ENCODE measurements at places on chromosomes 1 and 21. TPM values are rescaled to one million over a fixed set of nuclear protein-coding genes. Genes with fewer than 3 reads are reported as not detected.

DNA sequence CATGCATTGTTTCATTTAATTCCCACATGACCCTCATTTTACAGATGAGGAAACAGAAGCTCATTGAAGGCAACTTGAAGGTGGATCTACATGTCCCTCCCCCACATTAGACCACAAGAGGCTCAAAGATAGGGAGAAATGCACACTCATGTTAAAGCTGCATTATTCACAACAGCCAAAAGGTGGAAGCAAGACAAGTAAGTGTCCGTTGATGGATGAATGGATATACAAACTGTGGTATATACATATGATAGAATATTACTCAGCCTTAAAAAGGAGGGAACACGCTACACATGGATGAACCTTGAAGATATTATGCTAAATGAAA, 149.7 kb upstream of the JUN start:
- no peak for DNase-seq

- DNase-seq, result peak; percentile 92
Observed at GRCh38 chr1:38221006-38221649, 174.5 kb upstream of the POU3F1 start.

GRCh38 chr1:155016231-155016831, 13.7 kb downstream of the ZBTB7B start:
- no peak for DNase-seq

- DNase-seq, result no peak
Observed at GRCh38 chr1:167033646-167034045, 44.6 kb downstream of the MAEL start.

- DNase-seq, result no peak
Observed at GRCh38 chr21:41201385-41201784, 33.4 kb downstream of the BACE2 start.

DNA sequence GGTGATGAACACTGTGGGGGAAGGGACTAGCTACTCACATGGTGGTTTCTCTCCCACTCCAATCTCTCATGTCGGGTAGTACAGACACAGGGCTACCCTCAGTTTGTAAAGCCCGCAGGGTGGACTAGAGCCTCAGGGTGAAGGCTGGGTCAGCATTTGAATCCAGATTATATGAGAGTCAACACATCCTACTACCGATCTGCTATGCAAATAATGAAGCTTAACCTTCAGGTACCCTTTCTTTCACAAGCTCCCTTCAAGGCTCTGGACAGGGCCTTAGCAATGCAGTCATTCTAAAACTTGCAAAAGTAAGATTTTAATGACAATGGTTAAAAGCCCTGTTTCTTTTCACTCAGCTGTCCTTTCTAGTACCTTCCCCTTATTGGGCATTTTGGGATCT, 5.5 kb upstream of the ZBED6 start:
- no peak for DNase-seq

DNA sequence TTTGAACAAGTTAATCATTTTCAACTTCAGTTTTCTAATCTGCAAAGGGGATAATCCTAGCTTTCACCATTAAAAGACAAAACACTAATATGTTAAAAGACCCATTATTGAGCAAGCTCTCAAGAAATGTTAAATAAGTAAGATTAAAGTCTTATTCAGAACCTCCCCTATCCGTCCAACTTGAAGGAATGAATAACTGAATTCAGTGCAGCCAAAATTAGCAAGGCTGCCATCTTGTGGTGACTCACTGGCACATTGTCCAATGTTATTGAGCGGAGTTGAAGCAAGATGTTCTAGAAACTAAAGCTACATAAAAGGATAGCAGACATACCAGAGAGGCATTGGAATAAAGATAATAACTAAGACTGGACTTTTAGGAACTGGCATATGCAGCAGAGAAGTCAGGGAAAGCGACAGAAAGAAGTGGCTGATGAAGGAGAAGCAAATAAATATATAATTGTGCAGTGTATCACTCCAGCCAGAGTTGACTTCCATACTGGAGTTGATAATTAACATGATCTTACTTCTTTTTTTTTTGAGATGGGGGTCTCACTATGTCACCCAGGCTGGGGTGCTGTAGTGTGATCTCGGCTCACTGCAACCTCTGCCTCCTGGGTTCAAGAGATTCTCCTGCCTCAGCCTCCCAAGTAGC, 8.2 kb upstream of the CAP1 start:
- DNase-seq, result peak; percentile 76

- DNase-seq, result peak; percentile 0
Observed at GRCh38 chr1:5770981-5771765, 221.1 kb downstream of the NPHP4 start.

DNA sequence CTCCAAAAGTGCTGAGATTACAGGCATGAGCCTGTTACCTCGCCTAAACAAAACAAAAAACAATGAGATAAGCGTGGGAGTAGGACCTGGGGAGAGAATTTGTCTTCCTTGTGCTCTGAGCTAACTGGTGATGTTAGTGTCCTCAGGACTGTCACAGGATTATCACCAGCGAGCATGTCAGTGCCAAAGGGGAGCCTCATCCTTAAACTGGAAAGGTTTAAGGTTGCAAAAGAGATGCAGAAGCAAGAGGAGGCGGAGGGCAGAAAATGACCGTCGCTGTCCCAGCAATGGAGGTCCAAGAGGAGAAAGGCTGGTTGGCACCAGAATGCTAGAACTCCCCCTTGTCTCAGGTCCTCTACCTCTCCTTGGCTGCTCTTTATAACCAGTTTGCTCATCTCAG, 3.9 kb downstream of the SYPL2 start:
- DNase-seq, result no peak

- no peak for DNase-seq
Observed at GRCh38 chr1:172278478-172278877, 142.0 kb upstream of the C1orf105 start.

GRCh38 chr1:240613356-240614142, 1.6 kb upstream of the GREM2 start:
- peak; percentile 23 for DNase-seq

GRCh38 chr1:77018761-77019160, 151.5 kb downstream of the ST6GALNAC5 start:
- DNase-seq, result no peak

GRCh38 chr1:41616563-41616962, 132.1 kb upstream of the EDN2 start:
- peak; percentile 64 for DNase-seq

GRCh38 chr21:42799516-42799915, 79.8 kb downstream of the WDR4 start:
- no peak for DNase-seq

DNA sequence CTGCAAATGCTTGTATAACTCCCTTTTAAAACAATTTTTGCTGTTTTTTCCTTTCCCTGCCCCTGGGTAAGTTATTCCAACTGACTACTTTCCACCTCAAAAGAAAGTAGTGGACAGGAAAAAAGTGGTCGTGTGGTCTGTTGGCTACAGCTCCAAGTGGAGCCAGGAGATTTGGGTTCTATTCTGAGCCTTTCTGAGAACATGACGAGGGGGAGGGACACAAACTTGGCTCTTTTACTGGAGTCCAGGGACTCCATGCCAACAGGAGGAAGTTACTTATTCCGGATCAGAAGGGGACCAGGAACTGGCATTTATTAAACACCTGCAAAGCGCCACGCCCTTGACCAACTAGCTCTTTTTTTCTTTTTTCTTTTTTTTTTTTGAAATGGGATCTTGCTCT, 79.0 kb upstream of the CAPZB start:
- DNase-seq, result no peak

DNA sequence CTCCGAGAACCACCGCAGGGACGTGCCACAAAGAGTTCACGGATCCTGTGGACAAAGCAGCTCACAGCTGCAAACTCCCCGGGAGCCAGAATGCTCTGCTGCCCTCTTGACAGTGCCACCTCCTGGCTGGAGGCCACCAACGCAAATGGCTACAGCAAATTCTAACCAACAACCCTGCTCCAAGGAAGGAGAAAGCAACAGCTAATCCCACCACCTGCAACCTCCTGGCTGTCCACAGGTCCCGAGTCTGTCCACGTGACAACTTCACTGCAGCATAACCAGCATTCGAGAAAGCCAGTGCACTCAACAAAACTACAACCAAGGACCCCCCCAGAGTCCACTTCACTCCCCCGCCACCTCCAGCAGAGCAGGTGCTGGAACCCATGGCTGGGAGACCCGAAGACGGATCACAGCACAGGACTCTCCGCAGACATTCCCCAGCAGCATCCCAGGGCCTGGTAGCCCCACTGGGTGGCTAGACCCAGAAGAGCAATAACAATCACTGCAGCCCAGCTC, 17.3 kb downstream of the POFUT2 start:
- no peak for DNase-seq

DNA sequence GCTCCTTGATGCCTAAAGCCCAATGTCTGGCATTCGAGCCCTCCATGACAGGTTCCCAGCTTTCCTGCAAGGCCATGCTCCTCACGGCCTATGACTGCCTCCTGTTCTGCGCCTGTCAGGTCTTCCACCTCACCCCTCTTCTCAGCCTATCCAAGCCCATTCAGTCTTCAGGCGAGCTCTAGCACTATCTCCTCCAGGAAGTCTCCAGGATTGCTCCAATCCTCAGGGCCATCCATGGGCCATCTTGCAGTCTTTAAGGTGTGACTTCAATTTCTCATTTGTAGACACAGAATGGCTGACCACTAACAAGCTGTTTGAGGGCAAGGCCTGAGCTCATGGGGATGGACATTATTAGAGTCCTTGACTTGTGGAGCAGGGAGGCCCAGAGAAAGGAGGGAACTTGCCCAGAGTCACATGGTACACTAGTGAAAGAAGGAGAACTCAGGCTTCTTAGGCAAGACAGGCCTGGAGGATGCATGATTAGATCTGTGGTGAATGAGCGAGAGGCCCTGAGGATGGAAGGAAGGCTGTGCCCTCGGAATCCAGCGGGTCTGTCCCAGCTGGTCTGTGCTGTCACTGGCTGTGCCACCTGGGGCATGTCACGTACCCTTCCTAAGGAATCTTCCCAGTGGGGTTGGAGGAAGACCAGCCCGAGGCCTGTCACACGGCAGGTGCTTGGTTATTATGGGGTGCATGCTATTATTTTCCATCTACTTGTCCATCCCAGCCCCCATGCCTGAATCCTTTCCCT, 1.2 kb upstream of the ACOT11 start:
- peak; percentile 97 for DNase-seq

DNA sequence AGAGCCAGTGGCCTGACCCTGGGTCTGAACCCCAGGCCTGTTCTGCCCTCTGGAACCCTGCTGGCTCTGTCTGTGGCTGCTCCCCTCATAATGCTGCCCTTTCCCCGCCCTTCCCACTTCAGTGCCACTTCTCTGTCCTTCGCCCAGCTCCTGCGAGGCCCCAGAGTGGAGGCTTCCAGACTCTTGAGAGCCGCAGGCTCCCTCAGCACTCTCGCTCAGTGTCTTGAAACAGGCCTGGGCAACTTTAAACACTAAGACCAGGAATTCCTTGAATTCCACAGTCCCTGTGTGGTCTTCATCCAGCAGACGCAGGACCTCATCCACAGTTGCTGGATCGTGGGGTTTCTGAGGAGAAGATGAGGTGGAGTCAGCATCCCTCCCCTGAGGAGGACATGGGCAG, 3.5 kb downstream of the CRNN start:
- DNase-seq, result no peak

DNA sequence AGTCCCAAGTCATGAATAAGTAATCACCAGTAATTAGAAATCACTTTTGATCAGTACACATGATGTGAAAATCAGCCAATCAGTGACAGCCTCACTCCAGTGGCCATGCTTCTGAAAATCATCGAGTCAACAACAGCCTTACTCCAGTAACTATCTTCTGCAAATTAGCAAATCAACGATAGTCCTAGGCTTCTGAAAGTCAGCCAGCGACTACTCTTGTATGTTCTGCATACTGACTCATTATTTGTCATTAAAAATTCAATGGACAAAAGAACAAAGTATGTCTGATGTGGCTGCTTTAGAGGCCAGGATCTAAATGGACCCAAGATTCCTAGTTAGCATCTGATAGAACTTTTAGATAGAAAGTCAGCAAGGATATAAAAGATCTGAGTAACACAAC, 102.5 kb downstream of the GPR52 start:
- no peak for DNase-seq

GRCh38 chr1:7596126-7596965, 174.8 kb upstream of the VAMP3 start:
- no peak for DNase-seq

GRCh38 chr1:14350197-14350596, 248.3 kb upstream of the KAZN start:
- no peak for DNase-seq

GRCh38 chr21:24093032-24093431, 1514.2 kb downstream of the MRPL39 start:
- DNase-seq, result no peak

GRCh38 chr1:211386921-211387320, 60.3 kb downstream of the TRAF5 start:
- no peak for DNase-seq

- peak; percentile 86 for DNase-seq
Observed at GRCh38 chr1:39733161-39733560, 5.5 kb upstream of the PPIE start.

DNA sequence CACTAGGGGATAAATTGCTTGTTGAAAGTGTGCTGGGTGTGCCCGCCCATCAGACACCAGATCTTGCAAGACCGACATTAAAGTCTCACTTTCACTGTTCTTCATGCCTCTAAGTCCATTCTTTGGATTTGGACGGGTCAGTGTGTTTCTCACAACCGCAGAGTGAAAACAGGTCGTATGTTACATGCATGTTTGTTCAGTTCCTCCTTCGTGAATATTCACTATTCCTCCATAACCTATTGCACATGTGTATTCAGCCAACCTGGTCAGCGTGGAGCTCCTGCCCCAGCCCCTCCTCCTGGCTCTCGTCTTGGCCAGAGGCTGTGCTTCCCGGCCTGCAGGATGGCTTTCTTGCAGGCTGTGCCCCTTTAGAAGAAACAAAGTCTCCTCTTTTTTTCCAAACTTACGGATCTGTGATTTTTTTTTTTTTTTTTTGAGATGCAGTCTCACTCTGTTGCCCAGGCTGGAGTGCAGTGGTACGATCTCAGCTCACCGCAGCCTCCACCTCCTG, 2.2 kb upstream of the KRTAP10-6 start:
- no peak for DNase-seq

DNA sequence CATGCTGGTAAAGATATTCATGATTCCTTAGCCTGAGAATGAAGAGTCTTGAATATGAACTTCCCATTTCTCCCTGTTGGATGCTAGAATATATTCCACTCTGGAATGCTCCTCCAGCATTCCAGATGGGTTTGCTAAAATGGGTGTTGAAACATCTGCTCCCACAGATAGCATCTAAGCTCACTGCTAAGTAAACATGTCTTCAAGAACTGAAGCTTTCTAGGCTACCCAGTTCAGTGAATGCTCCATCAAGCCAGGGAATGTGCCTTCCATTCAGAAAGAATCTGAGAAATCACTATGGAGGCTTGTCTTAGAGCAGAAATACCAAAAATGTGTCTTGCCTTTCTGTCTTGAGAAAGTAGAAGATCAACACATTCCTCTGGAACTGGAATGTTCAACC, 81.1 kb downstream of the TNFSF18 start:
- peak; percentile 51 for DNase-seq

- no peak for DNase-seq
Observed at GRCh38 chr21:14632359-14632758, 86.2 kb upstream of the SAMSN1 start.

HSD3B2 gene
- total RNA-seq, result not detected

CFHR3 gene
- 0.21 TPM for total RNA-seq

RGS18 gene
- total RNA-seq, result not detected

S100A1 gene
- total RNA-seq, result 3.3 TPM

TFAP2E gene
- not detected for total RNA-seq

MAD2L2 gene
- total RNA-seq, result 53.3 TPM

OR2M3 gene
- total RNA-seq, result not detected

AIDA gene
- 25.9 TPM for total RNA-seq

S100A7 gene
- not detected for total RNA-seq

Measured in myocyte (in vitro differentiated cells).